ENCODE measurements at places on chromosomes 5 and 9. TPM values are rescaled to one million over a fixed set of nuclear protein-coding genes. Genes with fewer than 3 reads are reported as not detected.

DNA sequence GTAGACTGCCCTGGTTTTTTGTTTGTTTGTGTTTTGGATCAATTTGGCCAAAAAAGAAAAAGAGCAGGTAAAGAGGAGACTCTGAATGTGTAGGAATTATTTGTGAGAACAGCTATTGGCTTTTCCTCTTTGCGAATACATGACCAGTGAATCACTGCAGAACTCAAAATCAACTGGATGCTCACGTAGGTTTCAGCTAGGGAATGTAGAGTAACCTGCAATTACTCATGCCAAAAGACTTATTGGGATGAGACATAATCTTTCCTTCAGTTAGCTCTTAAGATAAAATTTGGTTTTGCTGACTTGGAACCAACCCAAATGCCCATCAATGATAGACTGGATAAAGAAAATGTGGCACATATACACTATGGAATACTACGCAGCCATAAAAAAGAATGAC lies 348.0 kb downstream of the NPR3 start:
- no peak overlapping the region for H3K27ac ChIP-seq
- no peaks in the 10 kb centered on the region for H3K36me3 ChIP-seq
- DNase-seq: no peak
- no peaks in the 10 kb centered on the region for H3K4me1 ChIP-seq
- no peaks in the 10 kb centered on the region for H3K27me3 ChIP-seq

DNA sequence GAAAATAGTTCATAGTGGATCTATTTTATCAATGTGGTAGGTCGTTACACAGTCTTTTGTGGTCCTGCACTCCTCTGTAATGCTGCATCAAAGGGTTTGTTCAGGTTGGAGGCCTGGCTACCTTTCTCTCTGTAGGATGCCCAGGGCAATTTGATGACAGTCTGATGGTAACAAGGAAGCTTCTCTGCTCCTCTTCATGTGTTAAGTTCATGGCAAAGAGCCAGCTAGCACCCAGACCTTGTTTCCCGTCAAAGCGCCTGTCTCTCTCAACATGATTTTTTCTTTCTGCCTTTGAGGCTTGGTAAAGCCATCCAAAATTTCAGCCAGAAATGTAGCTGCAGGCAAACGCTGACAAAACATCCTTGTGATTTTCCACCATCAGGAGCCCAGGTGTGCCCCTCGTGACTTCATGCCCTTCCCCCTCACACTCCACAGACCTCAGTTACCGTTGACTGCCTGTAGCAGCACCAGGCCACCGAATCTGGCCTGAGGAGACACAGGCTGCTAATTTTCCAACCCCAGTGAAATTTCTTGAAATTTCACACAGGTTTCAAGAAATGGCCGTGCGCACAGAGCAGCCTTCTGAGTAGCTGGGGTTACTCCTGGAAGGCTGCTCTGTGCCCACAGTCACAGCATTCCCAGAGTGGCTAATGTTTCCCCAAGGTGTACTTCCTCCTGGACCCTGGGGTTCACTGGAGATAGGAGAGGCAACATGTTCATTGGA lies 292.7 kb downstream of the CWC27 start:
- no peaks in the 10 kb centered on the region for H3K4me1 ChIP-seq
- H3K27ac ChIP-seq: no peak overlapping the region
- H3K27me3 ChIP-seq: no peaks in the 10 kb centered on the region
- peak; percentile 73 for DNase-seq
- H3K36me3 ChIP-seq: no peaks in the 10 kb centered on the region

DNA sequence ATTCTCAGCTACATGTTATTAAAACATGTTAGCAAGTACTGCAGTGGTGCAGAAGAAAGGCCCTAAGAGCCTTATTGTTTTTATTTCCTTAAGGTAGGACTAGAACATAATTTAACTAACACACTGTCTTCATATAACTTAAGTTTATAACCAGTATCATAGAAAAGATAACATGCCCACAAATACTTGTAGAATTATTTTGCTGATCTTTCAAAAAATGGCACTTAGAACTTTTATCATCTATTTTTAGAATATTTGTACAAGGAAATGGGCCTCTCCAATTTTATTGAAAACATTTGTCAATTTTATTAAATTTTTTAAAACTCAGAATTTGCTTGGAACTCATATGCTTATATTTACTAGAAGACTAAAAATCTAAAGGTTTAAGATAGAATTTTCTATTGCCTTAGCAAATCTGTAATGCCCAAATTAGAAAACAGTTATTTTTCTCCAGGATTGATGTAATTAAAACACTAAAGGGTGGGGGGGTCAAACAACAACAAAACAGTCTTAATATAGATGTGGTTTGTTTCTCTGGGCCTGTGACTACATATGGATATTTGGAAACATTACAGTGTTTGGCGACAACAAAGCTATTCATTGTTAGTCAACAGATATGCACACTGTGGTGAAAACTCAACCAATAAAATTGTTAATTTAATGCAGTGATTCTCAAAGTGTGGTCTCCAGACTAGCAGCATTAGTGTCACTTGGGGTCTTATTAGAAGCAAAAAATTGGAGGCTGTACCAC lies 360.4 kb downstream of the PDE4D start:
- no peak overlapping the region for H3K4me3 ChIP-seq
- no peak overlapping the region for H3K27ac ChIP-seq
- H3K27me3 ChIP-seq: no peaks in the 10 kb centered on the region
- no peaks in the 10 kb centered on the region for H3K4me1 ChIP-seq

DNA sequence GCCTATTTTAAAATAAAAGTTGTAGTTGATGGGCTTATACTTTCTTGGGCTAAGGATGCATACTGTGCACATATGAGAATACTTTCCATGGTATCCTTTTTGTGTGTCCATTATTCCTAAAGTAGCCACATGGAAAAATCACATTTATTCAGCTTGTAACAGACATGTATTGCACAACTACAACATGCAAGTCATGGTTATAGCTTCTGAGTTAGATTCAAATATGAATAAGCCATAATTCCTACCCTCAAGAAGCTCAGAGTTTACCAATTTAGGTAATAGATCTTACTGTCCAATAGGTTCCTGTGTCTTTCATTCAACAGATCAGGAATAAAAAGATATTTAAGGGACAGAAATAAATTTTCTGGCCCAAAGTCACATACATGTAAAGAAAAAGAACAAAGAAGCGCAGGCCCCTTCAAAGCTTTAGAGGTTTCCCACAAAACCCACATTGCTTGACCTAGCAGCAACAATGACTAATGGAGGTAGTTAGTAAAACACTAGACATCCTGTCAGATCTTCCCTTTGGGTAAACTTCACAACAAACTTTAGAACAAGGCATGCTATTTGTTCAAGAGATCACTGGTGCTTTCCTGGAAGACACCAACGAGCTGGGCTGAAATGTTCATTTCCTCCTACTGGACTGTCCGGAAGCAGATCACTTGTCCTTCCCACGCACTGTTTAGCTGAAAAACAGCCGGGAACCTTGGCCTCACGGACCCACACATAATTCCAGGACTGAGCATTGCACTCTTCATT lies 78.4 kb upstream of the ITGA1 start:
- H3K27ac ChIP-seq: no peak overlapping the region
- H3K27me3 ChIP-seq: no peaks in the 10 kb centered on the region
- no peak for DNase-seq
- H3K36me3 ChIP-seq: no peaks in the 10 kb centered on the region
- no peaks in the 10 kb centered on the region for H3K4me1 ChIP-seq

- H3K4me1 ChIP-seq: peaks cover 11% of the 10 kb centered on the region
- H3K27ac ChIP-seq: peak overlapping the region; percentile 25
- no peaks in the 10 kb centered on the region for H3K36me3 ChIP-seq
- H3K4me3 ChIP-seq: no peak overlapping the region
- no peaks in the 10 kb centered on the region for H3K27me3 ChIP-seq
Observed at GRCh38 chr9:4517274-4517673, 27.0 kb downstream of the SLC1A1 start.

DNA sequence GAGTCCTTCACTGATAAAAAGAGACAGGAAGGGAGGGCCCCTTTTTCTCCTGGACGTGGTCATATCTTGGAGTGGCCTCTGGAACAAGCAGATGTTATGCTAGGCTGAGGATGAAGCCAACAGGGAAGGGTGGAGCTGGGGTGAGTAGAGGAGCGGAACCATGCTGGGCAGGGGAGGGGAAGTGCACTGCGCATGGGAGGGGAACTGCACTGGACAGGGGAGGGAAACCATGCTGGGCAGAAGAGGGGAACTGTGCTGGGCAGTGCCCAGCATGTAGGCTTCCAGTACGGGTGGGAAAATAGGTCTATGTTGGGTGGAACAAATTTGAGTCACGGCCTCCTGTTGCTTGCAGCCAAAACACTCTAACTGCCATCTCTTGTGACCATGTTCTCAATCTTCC lies 19.3 kb upstream of the IRX4 start:
- H3K4me3 ChIP-seq: no peak overlapping the region
- no peaks in the 10 kb centered on the region for H3K27me3 ChIP-seq
- no peak overlapping the region for H3K27ac ChIP-seq
- H3K4me1 ChIP-seq: no peaks in the 10 kb centered on the region
- DNase-seq: no peak

- peaks cover 6% of the 10 kb centered on the region for H3K4me1 ChIP-seq
- no peaks in the 10 kb centered on the region for H3K27me3 ChIP-seq
- H3K36me3 ChIP-seq: no peaks in the 10 kb centered on the region
- no peak overlapping the region for H3K4me3 ChIP-seq
- no peak overlapping the region for H3K27ac ChIP-seq
Observed at GRCh38 chr5:135009736-135010501, 24.1 kb downstream of the PITX1 start.

GRCh38 chr9:132381966-132382541 lies 24.6 kb downstream of the TTF1 start:
- peaks cover 31% of the 10 kb centered on the region for H3K36me3 ChIP-seq
- H3K27ac ChIP-seq: no peak overlapping the region
- H3K27me3 ChIP-seq: no peaks in the 10 kb centered on the region

- H3K27me3 ChIP-seq: no peaks in the 10 kb centered on the region
- H3K27ac ChIP-seq: no peak overlapping the region
- no peak overlapping the region for H3K4me3 ChIP-seq
- no peaks in the 10 kb centered on the region for H3K4me1 ChIP-seq
- no peaks in the 10 kb centered on the region for H3K36me3 ChIP-seq
Observed at GRCh38 chr9:121622387-121623203, 28.8 kb upstream of the DAB2IP start.

DNAI1 gene
- not detected for total RNA-seq

TESK1 gene
- 32.1 TPM for total RNA-seq

AP3S1 gene
- total RNA-seq: 59.2 TPM

FAM169A gene
- 45.0 TPM for total RNA-seq

Measured in thyroid gland (tissue), 4 donors.